ENCODE measurements at places on chromosomes 4 and X.

- no peak for DNase-seq
These were observed 9.5 kb upstream of the CLCN5 start for GRCh38 chrX:49912861-49913260.

- DNase-seq = no peak
These were observed 788.0 kb downstream of the C4orf33 start for GRCh38 chr4:129883996-129884395.

GRCh38 chr4:152926959-152927358 lies 9.2 kb upstream of the FHDC1 start:
- DNase-seq = peak; percentile 51

DNA sequence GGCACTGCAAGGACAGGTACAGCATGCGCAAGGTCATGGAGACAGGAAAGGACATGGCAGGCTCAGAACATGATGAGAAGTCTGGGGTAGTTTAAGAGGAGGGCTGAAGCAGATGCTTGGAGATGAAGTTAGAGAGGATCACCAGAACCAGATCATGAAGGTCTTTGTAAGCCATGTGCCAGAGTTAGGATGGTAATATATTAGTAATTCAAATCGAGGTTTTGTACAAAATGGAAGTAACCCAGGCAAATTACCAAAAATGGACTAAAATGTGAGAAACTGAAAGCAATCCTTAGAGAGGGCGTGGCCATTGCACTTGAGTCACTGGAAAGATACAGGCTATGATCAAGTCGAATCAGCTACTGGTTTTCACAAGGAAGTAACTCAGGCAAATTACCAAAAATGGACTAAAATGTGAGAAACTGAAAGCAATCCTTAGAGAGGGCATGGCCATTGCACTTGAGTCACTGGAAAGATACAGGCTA lies 13.5 kb downstream of the RXFP1 start:
- DNase-seq = no peak

DNA sequence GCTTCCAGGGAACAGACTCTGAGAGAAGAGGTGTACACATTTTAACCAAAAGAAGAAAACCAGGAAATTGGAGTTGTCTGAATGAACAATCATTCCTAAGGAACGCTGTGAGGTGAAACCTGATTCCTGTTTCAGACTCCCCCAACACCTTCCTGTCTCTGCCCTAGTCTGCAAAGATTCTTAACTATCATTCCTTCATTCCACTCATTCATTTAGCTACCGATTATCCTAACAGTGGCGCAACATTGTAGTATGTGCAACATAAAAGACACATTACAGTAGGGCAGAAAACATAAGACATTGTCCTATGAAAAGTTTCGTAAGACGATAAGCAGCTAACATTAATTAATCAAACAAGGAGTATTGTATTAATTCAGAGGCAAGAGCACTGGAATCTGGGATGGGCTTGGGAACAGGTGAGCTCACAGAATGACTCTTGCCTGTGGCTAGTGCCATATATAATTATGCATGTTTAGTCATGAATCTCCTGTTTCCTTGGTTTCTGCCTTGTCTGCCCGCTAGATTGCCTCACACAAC lies 23.8 kb upstream of the ADH7 start:
- DNase-seq = no peak

- DNase-seq = no peak
These were observed 296.6 kb upstream of the PRPS2 start for GRCh38 chrX:12494400-12495138.

DNA sequence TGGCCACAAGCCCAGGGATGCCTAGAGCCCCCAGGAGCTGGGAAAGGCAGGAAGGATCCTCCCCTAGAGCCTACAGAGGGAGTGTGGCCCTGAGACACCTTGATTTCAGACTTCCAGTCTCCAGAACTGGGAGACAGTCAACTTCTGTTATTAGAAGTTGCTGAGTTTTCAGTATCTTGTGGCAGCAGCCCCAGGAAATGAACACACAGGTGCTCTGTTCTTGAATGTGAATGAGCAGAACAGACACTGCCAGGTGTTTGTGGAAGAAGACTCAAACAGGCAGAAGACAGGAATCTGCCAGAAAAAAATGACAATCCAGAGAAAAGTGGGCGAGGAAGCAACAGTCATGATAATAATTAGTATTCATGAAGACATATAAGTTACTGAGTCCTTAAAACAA lies 64.5 kb upstream of the STS start:
- DNase-seq = no peak

- no peak for DNase-seq
These were observed 72.0 kb downstream of the CHST7 start for GRCh38 chrX:46645614-46646013.

DNA sequence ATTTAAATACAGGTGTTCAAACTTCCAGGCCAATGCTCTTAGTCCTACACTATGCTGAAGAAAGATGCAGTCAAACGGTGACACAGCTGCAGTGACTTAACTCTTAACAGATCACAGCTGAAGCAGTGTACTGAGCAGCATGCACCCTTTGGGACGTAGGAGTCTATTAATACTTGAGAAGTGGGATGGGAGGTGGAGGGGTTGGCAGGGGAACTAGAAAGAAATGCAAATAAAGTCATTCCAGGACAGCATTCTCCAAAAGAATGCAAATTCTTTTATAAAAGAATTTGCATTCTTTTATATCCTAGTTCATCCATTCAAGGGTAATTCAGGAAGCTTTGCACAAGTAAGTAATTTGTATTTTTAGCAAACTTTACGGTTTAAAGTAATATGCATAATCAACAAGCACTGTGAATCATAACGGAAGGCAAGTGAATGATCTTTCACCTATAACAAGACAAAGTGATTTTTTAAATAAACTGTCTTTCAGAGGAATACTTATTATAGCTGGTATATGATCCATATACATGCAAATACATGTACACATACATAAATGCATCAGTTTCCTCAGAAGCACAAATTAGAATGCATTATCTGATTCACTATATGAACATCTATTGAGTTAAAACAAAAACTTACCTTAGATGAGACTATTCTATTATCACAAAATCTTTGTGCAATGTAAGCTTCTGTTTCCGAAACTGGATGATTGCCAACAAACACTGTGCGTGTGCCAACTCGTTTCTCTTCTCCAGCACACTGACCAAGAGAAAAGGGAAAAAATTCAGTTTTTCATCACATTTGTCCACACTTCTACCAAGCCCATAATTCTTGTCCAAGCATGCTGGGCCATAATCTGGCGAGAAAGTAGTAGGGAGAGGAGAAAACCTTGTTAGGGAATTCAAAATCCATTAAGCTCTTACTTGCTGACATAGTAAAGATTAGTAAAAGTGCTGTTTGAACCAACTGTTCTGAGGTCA lies 106.5 kb downstream of the ATP11C start:
- DNase-seq = no peak

- DNase-seq = no peak
These were observed 38.5 kb downstream of the CYTL1 start for GRCh38 chr4:4980621-4981230.

DNA sequence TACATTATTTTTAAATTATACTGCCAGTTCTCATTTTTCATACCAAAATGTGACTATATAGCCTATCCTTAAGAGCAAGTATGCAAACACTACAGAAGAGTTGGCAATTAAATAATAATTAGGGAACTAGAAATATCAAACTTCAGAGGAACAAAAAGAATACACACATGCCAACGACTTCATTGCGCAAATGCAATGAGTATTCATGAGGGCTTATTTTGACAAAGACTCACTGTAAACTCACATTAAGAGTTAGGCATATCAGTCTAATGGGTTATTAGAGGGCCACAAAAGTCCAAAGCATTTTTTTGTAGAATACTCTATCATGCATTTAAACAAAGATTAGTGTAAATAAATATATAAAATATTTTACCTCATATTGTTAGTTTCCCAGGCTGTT lies 31.6 kb downstream of the SLC10A7 start:
- no peak for DNase-seq

GRCh38 chr4:8245884-8246833 lies 23.4 kb upstream of the HTRA3 start:
- no peak for DNase-seq

GRCh38 chr4:6372649-6373525 lies 99.5 kb downstream of the PPP2R2C start:
- DNase-seq = peak; percentile 85

- no peak for DNase-seq
These were observed 489.3 kb upstream of the DIPK2B start for GRCh38 chrX:45689971-45690370.

- no peak for DNase-seq
These were observed 79.8 kb downstream of the NSUN7 start for GRCh38 chr4:40829586-40829985.

DNA sequence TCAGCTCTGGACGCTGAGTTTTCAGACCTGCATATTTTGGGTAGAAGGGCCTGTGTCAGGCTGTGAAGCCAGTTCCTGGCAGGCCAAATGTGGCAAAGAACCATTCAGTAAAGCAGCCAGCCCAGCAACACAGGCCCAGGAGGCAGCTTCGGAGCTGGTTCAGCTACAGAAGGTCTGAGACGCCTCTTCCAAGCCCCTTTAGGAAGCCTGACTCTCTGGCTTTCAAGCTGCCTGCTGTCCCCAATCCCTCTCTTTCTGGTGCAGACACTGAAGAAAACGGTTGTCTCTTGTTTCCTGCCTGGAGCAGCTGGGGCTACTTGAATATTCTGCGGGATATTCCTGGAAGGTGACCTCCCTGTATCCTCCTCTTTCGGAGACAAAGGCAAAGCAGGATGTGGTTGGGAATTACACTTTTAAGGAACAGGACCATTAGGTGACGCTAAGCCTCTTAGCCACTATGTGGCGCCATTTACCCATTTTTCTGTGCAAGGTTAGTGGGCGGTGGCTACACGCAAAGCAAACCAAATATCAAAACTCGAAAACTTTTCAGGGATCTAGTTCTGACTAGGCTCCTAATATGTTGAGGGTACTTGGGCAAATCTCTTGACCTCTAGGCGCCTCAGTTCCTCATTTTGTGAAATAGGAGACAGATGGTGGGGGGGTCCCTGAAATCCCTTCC lies 47.2 kb upstream of the LAS1L start:
- peak; percentile 82 for DNase-seq

GRCh38 chrX:20265726-20266681 lies 705 bp downstream of the RPS6KA3 start:
- peak; percentile 61 for DNase-seq

- no peak for DNase-seq
These were observed 40.2 kb downstream of the HOPX start for GRCh38 chr4:56640621-56641493.

- DNase-seq = no peak
These were observed 8.0 kb downstream of the NR0B1 start for GRCh38 chrX:30301208-30301607.

DNA sequence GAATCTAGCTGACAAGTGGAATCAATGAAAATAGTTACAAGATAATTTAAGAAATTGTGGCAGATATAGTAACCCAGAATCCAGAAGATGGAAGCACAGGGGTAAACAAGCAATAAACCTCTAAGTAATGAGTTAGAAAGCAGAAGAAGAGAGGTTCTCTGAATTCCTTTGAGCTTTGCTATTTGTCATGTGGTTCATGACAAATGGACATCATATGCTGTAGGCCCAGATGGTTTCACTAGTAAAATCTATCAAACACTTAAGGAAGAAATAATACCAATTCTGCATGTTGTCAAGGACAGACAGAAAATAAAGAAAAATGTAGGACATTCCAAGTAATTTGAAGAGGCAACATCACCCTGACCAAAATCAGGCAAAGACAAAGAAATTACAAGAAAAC lies 480.8 kb upstream of the INTU start:
- DNase-seq = no peak

GRCh38 chr4:53321984-53322289 lies 43.9 kb downstream of the SCFD2 start:
- DNase-seq = no peak

DNA sequence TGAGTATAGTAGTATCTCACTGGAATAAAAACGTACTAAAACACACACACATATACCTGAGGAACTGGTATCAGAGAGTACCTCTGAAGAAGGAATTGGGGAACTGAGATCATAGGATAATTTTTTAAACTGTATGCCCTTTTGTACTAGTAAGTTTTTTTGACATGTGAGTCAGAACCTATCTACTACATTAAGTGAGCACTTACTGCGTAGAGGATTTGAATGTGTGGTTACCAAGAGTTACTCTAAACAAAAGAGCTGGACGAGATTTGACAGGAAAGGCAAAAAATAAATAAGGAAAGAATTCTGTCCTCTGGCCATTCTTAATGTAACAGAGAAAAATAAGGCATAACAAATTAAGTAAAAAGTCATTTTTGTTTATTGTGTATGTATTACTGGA lies 546.5 kb upstream of the FAT1 start:
- DNase-seq = no peak

DNA sequence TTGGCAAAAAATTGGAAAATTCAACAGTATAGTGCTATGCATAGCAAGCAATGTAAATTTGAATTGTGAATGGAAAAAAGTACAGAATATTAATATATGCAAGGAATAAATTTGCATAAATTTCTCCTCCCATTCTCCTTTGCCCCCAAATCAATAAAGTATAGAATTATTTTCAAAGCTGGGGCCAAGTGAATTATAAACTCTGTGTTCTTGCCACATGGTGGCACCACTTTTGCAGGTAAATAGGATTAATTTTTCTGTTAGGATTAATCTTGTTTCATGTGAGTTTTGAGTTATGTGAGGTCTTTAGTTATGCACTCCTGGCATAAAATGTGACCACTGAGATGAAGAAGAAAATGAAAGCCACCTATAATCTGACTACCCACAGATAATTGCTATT lies 19.9 kb downstream of the COPS4 start:
- no peak for DNase-seq

GRCh38 chr4:77586951-77587383 lies 18.7 kb upstream of the CXCL13 start:
- no peak for DNase-seq

GRCh38 chrX:2451501-2452316 lies 49.1 kb downstream of the DHRSX start:
- DNase-seq = peak; percentile 83

- DNase-seq = peak; percentile 55
These were observed 32.7 kb downstream of the TBC1D14 start for GRCh38 chr4:6942238-6942800.

GRCh38 chr4:26687728-26688127 lies 103.8 kb downstream of the TBC1D19 start:
- DNase-seq = no peak

GRCh38 chr4:48336146-48336870 lies 5.0 kb upstream of the SLAIN2 start:
- no peak for DNase-seq

DNA sequence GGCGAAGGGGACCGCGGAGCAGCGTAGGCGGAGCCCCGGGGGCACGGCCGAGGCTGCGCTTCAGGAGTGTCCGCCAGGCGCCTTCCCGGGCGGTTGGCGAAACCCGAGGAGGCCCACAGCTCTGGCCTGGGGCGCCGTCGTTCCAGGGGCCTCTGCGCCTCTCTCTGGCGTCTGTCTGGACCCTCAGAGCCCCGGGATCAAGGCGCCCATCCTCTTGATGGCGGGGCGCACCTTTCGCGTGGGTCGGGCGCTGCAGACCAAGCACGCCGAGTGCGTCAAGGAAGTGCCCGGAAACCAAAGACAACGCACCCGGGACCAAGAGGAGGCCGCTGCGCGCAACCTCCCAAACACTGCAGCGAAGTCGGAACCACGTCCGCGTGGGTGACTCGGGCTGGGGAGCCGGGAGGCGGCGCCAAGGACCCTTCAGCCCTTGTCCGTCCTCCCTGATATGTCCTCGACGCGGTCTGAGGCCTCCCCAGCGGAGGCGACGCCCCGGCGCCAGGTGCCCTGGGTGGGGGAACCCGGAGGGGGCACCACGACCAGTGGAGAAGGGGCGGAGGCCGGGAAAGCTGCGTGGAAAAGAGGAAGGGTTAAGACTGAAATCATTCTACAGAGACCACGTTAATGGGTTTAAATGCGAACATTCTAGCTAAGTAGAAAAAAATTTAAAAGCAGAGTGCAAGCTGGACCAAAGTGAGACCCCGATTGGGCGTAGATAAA lies 9.9 kb downstream of the HMX1 start:
- DNase-seq = peak; percentile 82
